Astrocyte of the hippocampus (primary cell): ENCODE measurements at places on chromosomes 2 and 18.

DNA sequence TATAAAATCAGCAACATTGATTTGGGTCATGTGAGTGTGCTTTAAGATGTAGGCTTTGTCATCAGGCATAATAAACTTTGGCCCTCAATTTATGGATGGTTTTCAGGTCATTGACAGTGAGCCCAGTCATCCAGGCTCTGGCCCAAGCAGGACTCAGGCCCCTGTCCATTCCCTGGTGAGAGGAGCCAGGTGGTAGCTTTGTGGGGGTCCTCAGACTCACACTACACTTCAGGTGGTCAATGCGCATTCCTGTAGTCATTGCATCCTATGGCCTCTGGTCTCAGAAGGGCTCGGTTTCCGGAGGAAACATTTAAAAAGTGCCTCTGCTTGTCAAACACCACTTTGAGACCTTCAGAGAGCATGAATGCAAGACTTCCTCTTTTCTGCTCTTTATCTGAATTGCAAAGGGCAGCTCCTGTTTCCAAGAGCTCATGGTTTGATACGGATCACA lies 20.2 kb downstream of the LGALSL start:
- DNase-seq: no peak

DNA sequence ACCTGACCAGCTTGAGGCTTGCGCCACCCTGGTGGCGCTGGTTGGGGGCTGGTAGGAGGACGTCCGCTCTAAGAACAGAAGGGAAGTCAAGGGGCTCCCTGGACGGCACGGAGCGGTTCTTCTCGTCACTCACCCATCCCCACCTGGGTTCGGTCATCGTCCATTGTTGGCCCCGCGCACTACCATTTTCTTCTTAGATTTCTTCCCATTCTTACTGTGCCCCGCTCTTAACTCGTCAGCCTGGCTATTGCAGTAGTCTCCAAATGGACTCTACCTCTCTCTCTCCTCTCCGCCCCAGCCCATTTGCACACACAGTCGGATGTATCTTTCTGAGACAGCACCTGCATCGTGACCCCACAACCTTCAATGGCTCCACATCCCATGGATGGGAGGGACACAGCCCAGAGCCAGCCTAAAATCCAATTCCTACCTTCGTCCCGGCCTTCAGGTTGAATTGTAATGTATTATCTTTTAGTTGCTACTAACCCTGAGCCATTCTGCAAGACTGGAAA lies 814 bp upstream of the RAB1A start:
- DNase-seq: no peak

GRCh38 chr18:79938196-79938595 lies 13.3 kb downstream of the SLC66A2 start:
- no peak for DNase-seq

- DNase-seq: no peak
Observed at GRCh38 chr2:24658531-24659202, 134.5 kb downstream of the PTRHD1 start.

DNA sequence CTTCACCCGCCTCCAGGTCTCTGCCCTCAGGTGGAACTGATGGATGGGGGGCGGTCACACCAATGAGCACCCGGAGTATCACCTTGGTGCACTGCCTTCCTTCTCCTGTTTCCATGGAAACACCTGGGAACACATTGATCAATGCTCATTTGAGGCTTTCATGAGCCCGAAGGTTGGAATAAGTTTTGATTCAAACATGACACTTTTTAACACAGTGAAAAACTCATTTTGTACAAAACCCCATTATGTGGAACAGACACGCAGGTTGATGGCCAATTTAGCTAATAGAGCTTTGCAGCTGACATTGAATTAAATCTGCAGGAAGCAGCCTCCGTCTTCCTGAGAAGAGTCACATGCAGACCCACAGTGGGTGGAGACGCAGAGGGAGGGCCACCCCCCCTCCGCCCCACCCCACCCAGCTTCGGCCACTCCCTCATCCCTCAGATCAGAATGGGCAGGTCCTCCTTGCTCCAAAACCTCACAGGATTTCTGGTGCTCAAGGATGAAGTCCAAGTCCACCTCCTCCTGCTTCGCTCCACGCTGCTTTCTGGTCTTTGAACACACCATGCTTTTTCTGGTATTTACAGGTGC lies 96.0 kb upstream of the MYCN start:
- no peak for DNase-seq

GRCh38 chr2:128282976-128283810 lies 35.5 kb downstream of the HS6ST1 start:
- no peak for DNase-seq

GRCh38 chr18:22166069-22166950 lies 3.1 kb upstream of the GATA6 start:
- DNase-seq: peak; percentile 42

- no peak for DNase-seq
Observed at GRCh38 chr2:55441280-55441892, 21.7 kb upstream of the CCDC88A start.

DNA sequence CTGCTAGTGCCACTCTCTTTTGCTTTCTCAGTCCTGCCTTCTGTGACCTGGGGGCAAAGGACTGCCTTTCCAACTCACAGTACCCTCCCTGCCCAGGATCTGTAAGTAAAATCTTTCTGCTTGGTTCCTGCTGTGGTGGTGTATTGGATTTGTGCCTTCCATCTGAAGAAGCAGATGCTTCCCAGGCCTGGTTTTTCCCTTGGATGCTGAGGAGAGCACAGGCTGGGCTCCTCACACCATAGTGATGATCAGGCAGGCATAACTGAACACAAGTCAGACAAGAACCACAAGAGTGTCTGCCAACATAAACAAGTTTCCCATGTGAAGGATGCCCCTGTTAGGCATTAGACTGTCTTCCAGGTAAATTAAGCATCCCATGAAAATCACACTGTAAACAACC lies 121.3 kb upstream of the NRXN1 start:
- no peak for DNase-seq
